ENCODE measurements at places on chromosomes 1 and 21.

DNA sequence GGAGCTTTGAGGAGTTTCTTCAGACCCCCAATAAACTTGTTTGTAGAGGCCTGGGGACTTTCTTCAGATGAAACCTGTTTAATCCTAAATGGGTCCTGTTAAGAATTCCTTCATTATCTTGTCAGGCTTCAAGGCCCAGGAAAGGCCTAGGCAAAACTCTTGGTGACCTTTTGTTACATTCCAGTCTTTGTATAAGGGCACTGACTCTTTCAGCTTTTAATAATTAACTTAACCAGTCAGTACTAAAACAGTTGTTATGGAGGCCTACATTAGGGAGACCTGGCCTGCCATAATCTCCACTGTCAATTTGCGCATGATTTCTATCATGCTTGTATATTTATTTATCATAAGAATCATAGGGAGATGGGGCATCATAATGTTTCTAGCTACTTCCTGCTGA, 110.2 kb downstream of the FCRL5 start:
- DNase-seq: no peak

DNA sequence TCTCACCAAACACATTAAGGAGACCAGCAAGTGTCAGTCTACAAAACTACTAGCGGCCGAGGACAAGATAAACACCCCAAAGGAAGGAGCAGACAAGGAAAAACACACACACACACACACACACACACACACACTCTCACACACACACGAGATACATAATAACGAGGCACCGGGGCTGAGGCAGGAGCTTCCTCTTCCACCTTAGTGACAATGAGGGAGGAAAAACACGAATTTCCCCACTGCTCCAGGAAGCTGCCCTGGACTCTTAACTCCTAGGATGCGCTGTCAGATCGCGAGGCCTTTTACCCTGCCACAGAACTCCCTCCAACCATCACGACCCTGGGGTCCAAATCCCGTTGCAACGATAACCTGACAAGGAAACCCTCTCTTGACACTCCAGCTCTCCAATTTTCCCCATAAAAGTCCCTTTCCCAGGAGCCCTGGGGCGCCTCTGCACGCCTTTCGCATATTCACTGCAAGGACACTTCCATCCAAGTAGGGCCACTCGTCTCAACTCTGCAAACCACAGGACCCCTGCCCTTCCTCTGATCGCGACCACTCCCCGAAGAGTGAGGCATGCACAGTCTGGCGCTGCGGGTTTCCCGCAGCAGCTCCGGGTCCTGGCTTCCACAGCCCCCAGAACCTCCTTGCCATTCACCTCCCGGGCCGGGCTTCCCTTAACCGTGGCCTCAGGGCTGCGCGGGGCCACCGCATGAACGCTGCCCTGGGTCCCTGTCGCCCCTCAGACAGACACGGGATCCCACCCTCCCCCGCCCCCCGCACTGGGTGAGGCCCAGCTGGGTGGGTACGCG, 581 bp downstream of the ETV3 start:
- DNase-seq: no peak

DNA sequence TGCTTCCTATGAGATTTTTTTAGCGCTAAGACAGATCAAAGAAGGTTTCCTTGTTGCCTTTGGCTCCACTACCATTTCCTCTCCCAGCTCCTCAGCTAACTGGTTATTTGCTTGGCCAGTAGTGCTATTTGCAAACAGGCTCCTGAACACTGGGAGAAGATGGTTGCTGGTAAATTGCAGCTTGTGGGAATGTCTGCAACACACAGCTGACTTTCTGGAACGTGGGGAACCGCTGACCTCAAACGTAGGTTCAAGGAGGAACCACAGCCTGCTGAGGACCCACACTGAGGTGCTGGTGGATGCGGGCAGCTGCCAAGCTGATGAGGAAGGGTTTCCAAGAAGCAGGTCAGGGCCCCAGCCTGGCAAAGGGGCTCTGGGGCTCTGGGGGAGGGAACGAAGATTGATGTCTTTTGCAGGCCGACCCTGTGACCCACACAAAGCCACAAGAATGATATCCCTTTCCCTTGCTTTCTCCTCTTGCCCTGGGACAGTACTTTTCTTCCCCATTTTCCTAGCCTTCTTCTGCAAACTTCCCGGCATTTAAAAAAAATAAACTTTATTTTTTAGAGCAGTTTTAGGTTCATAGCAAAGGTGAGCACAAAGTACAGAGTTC, 24.8 kb downstream of the GNG4 start:
- DNase-seq: no peak

GRCh38 chr1:6412896-6413295, 6.8 kb downstream of the HES2 start:
- no peak for DNase-seq

GRCh38 chr1:117561551-117561950, 44.3 kb upstream of the TENT5C start:
- DNase-seq: peak; percentile 32

- DNase-seq: no peak
These were observed 21.9 kb downstream of the CDCA8 start for GRCh38 chr1:37714226-37714625.

DNA sequence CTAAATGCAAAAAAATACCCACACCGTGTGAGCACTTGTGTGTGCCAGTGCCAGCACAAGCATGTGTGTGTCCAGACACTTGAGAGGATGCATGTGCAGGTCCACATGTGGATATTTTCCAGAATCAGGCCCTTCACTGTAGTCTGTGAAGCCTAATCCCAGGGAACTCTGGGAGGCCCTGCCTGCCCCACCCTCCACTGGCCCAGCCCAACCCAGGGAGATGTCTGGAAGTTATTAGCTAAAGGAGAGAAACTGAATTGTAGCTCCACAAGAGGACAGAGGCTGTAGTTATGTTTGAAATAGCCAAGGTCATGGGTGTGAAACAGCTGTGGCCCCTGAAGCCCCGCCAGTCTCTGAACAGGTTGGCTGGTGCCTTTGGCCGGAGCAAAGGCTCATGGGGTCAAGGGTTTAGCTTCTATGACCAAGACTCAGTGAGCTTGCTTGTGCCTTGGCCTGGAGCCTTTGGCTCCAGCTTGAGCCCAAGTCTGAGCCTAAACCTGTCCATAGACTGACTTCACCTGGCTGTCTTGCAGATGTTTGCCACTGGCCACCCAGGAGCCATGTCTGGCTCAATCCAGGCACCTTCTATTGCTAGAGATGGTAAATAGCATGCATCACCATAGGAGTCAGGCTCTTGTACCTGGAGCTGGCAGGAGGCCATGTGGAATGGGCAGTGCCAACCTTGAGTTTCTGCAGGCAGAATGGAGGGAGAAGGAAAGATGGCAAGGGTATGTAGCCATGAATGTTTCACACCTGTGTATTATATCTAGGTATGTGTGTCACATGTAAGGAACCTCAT, 69.9 kb downstream of the TMEM53 start:
- DNase-seq: no peak

DNA sequence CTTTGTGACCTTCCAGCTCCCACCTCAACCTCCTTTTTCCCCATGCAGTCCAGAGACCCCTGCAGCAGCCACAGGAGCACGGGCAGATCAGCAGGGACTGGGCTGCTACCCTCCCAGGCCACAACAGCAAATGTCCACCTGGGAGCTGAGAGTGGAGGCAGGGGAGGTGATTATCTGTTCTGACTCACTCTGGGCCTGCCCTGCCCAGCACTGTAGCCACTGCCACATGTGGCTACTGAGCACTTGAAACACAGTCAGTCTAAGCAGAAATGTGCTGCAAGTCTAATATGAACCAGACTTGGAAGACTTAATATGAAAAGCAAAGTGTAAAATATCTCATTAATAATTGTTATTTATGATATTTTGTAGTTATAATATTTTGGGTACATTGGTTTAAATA, 148.9 kb upstream of the VANGL1 start:
- DNase-seq: no peak

- DNase-seq: no peak
These were observed 10.8 kb downstream of the OBSCN start for GRCh38 chr1:228218513-228219244.

GRCh38 chr1:47931395-47931794, 65.8 kb downstream of the TRABD2B start:
- DNase-seq: no peak

- DNase-seq: no peak
These were observed 350.9 kb upstream of the ZP4 start for GRCh38 chr1:238241607-238242006.

DNA sequence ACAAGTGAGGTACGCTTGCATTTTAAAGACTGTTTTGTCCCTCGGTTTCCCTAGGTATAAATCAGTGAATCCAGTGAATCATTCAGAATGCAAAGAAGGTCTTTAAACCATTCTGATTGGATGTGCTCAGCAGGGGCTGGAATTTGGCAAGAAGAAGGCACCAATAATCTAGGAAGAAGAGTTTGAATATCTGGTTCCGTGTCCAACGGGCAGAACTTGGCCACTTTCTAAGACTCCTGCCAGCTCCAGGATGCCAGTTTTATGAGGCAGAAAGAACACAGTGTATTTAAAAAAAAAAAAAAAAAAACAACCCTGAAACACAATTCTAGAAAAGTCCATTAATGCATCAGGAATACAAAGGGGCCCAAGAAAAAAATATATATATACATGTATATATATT, 3.0 kb upstream of the TENT5C start:
- no peak for DNase-seq

GRCh38 chr1:245395680-245396079, 240.9 kb downstream of the KIF26B start:
- DNase-seq: no peak

DNA sequence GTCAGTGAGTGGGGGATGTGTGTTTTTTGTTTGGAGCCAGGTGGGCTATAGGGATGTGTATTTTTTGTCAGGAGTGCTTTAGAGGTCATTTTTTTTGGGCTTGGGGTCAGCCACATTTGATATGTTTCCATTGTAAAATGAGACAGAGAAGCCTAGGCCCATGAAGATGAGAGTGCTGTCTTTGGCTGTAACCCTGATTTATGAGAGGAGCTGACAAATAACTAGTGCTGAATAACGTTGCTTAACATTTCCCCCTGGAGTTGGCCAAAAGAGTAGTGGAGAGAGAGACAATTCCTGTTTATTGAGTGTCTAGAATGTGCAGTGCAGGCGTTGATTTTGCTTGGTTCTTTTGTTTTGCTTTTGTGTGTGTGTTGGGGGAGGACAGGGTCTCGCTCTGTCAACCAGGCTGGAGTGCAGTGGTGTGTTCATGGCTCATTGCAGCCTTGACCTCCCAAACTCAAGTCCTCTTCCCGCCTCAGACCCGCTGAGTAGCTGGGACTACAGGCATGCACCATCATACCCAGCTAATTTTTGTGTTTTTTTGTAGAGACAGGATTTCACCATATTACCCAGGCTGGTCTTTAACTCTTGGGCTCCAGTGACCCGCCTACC, 64.7 kb downstream of the S1PR1 start:
- no peak for DNase-seq

- DNase-seq: no peak
These were observed 151.0 kb upstream of the RAB4A start for GRCh38 chr1:229119876-229120275.

- no peak for DNase-seq
These were observed 46.9 kb downstream of the SLX9 start for GRCh38 chr21:44986471-44987291.

GRCh38 chr1:22121421-22121911, 21.4 kb downstream of the WNT4 start:
- no peak for DNase-seq

- DNase-seq: no peak
These were observed 43.0 kb downstream of the NKAIN1 start for GRCh38 chr1:31196685-31197084.

DNA sequence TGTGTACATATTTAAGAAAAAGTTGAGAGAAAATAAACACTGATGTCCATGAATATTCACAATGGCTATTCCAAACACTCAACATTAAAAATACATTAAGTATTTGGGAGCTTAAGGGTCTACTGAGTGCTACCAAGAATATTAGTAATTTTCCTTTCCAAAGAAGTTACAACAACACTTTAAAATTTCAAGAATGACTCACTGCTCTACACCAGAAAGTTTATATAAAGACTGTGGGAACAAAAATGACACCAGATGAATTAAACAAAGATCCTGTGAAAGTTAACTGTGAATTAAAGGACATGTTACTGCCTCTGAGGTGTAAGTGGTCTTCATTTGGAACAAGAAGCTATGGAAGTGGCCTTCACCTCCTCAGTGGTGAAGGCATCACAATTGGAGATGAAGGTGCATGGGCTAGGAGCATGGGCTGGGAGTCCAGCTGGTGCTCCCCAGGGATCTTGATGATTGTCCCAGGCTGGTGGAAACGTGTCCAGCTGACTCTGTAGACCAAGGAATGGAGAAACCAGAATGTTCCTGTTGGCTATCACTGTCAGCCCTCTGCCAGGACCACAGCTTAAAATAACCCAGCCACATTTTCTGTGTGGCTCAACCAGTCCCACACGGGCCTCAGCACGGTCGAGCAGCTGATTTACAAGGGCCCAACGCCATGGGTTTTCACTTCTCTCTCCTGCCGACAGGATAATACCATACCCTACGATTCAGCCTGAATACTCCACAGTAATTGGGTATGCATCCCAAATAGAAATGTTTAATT, 28.8 kb downstream of the TAF5L start:
- DNase-seq: peak; percentile 80

DNA sequence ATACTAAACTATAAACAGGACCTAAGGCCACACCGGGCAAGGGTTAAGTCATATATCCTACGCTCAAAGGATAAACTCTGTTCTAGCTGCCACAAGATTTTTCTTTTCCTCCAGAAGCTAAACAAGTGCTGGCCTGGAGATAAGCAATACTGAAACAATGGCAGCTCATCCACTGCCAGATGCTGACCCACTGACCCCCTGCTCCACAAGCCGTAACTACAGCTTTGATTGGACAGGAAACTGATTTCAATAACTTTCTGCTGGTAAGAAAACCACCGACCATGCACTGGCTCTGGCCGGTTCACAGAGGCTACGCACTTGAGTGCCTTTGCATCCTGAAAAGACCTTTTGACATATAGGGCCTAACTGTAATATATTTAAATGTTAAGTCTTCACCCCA, 51.3 kb upstream of the PLA2G2C start:
- DNase-seq: no peak

- DNase-seq: no peak
These were observed 3.8 kb upstream of the ATP6V1G3 start for GRCh38 chr1:198544265-198544664.

- no peak for DNase-seq
These were observed 58.2 kb upstream of the ABCG1 start for GRCh38 chr21:42160765-42161164.

GRCh38 chr1:206782448-206782847, 10.2 kb upstream of the IL10 start:
- DNase-seq: no peak

GRCh38 chr1:100931716-100932115, 35.8 kb downstream of the SLC30A7 start:
- no peak for DNase-seq

DNA sequence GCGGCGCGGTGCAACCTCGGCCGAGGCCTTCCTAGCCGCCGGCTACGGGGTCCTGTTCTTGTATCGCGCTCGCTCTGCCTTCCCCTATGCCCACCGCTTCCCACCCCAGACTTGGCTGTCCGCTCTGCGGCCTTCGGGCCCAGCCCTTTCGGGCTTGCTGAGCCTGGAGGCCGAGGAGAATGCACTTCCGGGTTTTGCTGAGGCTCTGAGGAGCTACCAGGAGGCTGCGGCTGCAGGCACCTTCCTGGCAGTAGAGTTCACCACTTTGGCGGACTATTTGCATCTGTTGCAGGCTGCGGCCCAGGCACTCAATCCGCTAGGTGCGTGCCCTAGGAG, 379 bp downstream of the PPCS start:
- no peak for DNase-seq

- DNase-seq: no peak
These were observed 30.9 kb downstream of the ADAMTS5 start for GRCh38 chr21:26935977-26936376.
